AG10803 (cell line): ENCODE measurements at places on chromosomes 6 and 20.

- DNase-seq: no peak
Measured at GRCh38 chr6:138028893-138029292, 78.3 kb downstream of the PERP start.

- DNase-seq: no peak
Measured at GRCh38 chr6:15342114-15342513, 96.2 kb downstream of the JARID2 start.

DNA sequence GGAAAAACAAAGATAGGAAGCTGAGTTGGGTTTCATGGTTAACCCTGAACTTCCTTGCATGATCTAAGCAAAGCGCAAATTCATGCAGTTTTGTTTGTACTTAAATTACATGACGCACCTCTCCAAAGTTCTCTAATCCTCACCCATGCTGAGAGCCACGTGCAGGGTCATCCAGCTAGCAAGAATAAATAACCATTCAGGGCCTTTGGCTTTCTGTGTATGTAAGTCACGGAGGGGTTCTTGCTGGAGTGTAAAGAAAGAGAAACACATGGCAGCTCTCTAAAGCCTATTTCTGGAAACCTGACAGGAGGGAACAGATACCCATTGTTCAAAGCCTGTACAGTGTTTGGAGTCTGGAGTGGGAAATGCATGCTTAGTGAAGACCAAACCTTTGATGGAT lies 171.7 kb upstream of the CCN2 start:
- no peak for DNase-seq

DNA sequence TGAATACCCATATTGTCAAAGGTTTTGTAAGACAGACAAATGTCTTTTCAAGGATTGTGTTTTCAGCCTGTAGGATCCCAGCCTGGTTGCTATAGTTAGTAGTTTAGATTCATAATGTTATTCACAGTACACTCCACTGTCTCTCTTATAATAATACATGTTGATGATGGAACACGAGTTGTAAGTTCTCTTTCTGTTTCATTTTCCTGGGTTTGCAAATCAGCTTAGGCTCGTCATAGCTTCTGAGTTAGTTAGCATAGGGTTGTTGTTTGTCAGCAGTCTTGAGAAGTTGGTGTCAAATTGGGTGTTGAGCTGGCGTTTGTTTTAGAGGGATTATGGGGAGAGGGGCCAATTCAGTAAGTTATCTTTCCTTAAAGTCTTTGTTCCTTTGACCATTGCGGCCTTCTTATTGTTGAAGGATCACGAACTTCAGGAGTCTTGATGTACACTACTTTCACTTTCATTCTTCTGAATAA lies 45.8 kb downstream of the QKI start:
- peak; percentile 36 for DNase-seq

GRCh38 chr6:17271628-17272027 lies 9.5 kb upstream of the RBM24 start:
- DNase-seq: no peak
